IPS DF 6.9 (cell line): ENCODE measurements at places on chromosomes 6 and 20.

DNA sequence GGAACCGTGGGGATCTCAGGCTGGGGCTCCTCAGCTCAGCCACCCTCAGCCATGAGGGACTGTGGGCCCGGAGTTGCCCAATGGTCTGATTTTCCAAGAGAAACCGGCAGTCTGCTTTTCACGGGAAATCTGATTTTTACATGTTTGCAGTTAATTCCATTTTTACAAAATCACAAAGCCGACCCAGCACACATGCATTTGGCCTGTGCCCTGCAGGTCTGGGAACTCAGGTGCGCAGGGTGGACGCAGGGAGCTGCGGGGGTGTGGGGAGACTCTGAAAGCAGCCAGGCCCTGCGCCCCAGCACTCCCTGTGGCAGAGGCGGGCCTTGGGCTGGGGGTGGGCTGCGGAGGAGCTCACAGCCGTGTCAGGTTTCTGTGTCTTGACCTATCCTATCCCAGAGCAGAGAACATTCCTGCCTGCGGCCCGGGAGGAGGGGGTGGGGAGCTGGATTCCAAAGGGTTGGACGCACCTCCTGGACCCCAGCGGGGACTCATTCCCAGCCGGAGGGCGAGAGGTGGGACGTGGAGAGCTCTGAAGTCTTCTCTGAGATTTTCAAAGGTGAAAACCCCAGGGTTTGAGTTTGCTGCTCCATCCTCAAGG lies 60.6 kb downstream of the ADNP start:
- DNase-seq: peak; percentile 68

DNA sequence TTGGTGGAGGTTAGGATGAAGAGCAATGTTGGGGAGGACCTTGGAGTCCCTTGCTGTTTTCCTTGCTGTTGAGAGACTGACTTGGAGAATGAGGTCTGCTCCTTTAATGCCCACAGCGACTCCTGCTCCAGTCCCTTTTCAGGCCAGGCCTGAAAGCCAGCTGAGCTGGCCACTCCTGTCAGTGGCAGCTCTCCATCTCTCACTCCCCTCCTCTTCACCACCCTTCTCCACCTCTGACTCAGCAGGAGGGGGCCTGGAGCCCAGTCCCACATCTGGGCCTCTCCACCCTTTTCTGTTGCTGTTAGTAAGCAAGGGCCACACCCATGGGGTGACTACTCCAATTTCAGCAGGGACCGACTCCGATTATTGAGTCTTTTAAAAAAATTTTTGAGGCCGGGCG lies 2.2 kb downstream of the SNX21 start:
- DNase-seq: no peak

- no peak for DNase-seq
Measured at GRCh38 chr6:24330137-24330732, 27.6 kb downstream of the DCDC2 start.

- no peak for DNase-seq
Measured at GRCh38 chr20:19838468-19838867, 80.4 kb downstream of the RIN2 start.

- no peak for DNase-seq
Measured at GRCh38 chr6:16511040-16511660, 250.1 kb downstream of the ATXN1 start.
